ENCODE measurements at places on chromosomes 5 and 9.
A peak's percentile ranks its signal among the peaks of the same experiment; 100 is the strongest.

DNA sequence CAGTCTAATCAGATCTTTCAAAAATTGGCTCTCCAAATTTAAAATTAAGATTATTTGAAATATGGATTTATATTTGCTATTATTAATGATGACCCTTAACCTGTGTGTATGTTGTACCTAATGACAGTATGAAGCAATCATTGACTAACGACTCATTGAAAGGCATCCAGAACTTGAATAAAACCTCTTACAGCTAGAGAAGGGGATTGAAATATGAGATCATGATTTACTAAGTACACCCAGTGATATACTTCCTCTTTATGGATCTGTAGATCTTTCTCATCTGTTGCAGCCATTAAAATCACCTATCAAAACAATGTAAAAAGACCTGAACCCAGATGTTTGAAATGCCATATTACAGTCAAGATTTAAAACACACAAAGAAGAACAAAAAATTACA lies 126.5 kb downstream of the RPS23 start:
- DNase-seq, result peak; percentile 22

- DNase-seq, result peak; percentile 73
These were observed at the start of gene NEURL1B for GRCh38 chr5:172640822-172641358. Gene NEURL1B, plus strand, starts transcription at chr5:172641263. Its CDS starts 144 bp downstream, at chr5:172641407.

DNA sequence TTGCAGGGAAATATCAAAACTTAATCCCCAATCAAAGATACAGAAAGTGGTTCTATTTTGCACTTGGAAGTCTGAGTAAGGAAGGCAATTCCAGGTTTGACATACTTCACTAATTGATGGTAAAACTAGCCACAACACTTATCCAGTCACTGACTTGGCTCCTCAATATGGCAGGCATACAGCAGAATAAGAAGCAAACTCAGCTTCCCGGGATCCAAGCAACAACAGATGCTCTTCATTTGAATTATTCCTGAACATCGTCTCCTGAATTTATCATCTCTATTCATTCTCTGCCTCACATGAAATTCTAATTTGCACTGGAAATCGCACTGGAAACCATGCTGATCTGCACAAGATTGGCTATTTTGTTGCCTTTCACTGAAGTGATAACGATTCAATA lies 629.6 kb downstream of the PRELID2 start:
- no peak for DNase-seq

DNA sequence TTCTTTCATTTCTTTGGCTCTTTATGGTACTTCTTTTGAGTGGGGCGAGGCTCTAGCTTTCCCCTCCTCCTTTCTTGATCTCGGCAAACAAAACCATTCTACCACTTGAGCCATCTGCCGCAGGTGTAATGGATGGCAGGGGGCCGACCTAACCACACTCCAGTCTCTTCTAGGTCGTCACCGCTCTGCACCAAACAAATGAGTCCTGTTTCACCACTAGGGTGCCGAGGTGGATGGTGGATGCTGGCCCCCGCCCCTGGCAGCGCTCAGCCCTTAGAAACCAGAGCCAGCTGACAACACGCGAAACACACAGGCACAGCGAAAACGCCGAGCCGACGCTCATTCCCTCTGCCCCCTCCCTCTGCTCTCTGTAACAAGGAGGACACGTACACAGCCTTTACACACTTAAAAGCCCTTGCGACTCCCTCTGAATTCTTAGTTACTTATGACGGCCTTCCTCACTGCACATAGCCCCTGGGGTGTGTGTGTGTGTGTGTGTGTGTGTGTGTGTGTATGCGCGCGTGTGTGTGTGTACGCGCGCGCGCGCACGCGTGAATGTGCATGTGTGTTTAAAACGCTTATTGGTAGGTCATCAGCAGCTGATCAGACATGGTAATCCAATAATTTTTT lies 199.4 kb downstream of the MEF2C start:
- peak; percentile 85 for DNase-seq

GRCh38 chr5:52342361-52342760 lies 445.4 kb upstream of the ITGA1 start:
- peak; percentile 3 for DNase-seq

GRCh38 chr5:43802651-43803050 lies 199.7 kb downstream of the NNT start:
- DNase-seq, result no peak

All from NCI-H1092 treated with DMSO at 0.1 percent for 48 hours (cell line).